SHP77 (cell line): ENCODE measurements at places on chromosomes 5 and 9.

GRCh38 chr9:95724253-95724991 is 151.1 kb upstream of the ERCC6L2 start:
- no peak for DNase-seq

DNA sequence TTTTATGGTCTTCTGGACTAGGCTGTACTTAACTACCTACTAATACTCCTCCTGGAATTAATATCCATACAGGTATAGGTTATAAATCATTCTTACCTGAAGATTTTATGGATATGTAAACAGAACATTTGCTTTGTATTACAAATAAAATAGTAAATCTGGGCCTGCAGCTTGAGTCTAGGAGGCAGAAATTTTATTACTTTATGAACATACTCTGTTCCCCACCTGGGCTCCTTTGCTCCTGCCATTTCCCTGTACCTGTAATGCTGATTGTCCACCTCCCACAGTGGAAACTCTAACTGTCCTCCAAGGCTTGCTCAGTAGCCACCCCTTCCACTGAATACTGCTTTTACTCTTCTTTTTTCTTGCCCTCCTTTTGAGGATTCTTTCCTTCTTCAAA is 108.0 kb downstream of the PAM start:
- no peak for DNase-seq

- DNase-seq, result no peak
Observed at GRCh38 chr9:110880189-110880588, 158.1 kb downstream of the LPAR1 start.

DNA sequence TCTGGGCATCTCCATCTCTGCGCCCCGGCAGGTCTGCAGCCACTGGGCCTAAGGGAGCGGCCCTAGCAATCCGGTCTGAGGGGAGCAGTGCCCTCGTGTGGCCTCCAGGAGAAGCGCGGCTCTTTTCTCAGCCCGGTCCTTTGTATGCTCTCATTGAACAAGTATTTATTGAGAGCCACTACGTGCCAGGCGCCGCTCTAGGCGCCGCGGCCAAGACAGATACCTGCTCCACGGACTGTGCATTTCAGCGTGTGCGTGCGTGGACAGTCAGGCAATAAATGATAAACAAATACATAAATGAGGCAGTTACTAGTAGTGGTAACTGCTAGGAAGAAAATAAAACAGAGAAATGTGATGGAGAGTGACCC is 2.3 kb upstream of the SLC4A9 start:
- peak; percentile 86 for DNase-seq

DNA sequence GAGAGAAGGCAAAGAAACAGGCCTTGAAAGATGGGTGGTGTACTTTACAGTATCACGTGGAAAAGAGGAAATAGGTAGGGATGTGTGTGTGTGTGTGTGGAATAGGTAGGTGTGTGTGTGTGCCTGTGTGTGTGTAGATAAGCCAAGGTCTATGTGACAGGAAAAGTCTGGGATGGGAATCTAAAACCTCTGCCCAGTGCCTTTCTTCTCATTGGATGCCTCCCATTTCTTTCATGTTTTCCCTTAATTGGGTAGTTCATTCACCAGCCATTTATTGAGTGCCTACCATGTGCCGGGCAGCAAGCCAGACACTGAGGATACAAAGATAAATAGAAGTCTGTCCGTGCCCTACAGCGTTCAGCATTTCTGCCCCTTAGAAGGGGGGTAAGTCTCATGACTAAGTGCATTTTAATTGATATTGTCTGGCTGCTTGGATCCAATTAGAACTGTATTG is 1.0 kb downstream of the URM1 start:
- peak; percentile 4 for DNase-seq

DNA sequence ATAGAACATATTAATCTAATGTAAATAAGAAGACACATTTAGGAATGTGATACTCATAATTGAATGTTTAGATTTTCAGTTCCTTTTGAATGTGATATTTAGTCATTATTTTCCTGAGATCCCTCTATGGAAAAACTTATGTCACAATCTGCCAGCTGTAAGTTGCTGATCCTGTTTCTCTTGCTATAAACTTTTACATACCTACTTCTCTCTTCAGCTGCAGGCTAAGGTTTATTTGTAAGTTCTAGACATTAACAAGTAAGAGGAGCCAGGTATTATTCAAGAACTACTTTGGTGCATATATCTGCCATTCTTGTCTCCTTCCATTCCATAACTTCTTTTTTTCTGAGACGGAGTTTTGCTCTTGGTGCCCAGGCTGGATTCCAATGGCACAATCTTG is 462.4 kb downstream of the PRR16 start:
- DNase-seq, result no peak

- DNase-seq, result no peak
Observed at GRCh38 chr9:96391021-96391765, 7.7 kb upstream of the SLC35D2 start.

GRCh38 chr9:15426019-15426418 is 3.3 kb downstream of the SNAPC3 start:
- no peak for DNase-seq

- no peak for DNase-seq
Observed at GRCh38 chr9:110919609-110920008, 118.7 kb downstream of the LPAR1 start.

DNA sequence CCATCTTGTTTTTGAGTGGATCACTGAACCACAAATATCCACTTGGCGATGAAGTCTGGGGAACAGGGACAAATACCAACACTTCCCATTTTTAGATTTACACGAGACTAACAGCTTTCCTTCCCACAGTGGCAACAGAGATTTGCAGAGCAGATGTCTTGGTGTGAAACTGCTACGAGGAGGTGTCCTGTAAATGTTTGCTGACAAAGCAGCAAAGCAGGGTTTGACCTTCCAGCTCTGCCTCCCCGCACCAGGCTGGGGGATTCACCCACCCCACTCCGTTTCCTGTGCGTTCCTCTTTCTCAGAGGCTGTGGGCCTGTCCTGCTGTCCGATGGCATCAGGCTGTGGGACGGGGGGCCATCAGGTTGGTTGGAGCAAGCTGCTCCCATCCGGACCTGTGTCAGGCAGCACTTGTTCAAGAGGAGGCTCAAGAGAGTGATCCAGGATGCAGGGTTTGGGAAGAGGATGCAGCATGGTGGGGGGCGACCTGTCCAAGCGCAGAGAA is 693 bp upstream of the RGS3 start:
- DNase-seq, result peak; percentile 13

- DNase-seq, result peak; percentile 87
Observed at GRCh38 chr5:55226027-55226933, 835 bp downstream of the MCIDAS start.

DNA sequence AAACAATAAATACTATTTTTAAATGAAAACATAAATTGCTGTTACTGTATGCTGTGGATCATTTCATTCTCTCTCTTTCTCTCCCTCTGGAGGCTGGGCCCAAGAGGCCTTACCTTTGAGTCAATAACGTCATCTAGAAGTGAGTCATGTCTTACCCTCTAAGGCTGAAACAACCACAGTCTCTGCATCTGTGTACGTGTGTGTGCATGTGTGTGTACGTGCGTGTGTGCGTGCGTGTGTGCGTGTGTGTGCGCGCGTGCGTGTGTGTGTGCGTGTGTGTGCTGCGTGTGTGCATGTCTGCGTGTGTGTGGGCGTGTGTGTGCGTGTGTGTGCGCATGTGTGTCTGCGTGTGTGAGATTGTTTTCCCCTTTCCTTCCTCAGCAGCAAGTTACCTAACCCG is 13.6 kb upstream of the IL17B start:
- no peak for DNase-seq

GRCh38 chr5:168686837-168687236 is 107.7 kb upstream of the PANK3 start:
- no peak for DNase-seq

- DNase-seq, result no peak
Observed at GRCh38 chr5:59360130-59360555, 533.4 kb downstream of the PDE4D start.

DNA sequence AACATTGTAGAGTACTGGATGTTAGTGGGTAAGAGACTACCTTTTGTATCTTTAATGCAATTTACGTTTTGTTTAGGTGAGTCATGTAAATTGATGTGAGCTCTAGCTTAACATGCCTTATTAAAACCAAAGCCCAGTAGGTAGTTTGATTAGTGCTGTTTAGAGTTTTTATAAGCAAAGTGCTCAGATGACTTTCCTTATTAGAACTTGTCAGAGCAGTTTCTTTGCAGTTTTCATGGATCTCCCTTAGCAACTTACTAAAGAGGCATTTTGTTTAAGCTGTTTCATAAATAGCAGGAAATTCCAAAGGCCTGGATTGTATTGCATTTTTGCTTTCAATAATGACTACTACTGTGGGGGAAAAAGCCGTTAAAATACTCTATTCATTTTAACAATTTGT is 14.5 kb downstream of the ZSWIM6 start:
- no peak for DNase-seq

DNA sequence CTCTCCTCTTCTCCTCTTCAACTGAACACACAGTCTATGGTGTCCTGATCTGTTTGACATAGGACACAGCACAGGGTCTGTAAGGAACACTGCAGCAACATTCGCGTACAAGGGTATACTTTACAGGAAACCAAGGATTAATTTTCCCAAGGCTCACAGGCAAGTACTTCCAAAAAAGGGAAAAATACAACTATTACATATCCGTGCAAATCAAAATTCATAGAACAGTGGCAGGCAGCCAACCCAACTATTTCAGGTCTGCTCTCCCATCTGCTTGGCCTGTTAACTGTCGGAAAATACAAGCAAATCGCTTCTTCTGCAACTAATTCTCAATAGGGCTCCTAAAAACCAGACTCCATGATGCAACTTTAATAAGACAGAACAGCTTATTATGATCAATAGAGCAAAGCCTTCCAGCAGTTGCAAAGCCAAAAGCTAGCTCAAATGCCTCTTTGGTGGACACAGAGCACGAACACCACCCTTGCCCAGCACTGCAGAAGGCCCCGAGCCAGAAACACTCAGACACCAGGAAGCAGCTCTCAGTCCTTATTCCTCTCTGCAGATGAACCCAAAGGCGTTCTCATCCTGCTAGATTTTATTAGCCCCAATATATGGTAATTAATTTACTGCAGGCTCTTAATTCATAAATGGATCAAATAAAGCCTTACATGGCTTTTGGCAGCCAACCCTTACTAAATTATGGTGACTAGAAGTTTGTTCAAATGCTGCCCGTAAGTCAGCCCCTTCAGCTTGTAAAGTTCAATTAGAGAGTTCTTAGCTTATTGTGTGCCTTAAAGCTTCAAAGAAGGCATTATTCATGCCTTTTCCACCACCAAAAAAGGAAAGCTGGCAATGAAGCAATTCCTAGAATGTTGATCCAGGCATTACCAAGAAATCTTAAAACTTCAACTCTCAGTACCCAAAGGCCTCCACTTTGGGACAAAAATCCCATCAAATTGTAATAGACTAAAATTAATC is 68.8 kb downstream of the ZNF608 start:
- DNase-seq, result peak; percentile 27

DNA sequence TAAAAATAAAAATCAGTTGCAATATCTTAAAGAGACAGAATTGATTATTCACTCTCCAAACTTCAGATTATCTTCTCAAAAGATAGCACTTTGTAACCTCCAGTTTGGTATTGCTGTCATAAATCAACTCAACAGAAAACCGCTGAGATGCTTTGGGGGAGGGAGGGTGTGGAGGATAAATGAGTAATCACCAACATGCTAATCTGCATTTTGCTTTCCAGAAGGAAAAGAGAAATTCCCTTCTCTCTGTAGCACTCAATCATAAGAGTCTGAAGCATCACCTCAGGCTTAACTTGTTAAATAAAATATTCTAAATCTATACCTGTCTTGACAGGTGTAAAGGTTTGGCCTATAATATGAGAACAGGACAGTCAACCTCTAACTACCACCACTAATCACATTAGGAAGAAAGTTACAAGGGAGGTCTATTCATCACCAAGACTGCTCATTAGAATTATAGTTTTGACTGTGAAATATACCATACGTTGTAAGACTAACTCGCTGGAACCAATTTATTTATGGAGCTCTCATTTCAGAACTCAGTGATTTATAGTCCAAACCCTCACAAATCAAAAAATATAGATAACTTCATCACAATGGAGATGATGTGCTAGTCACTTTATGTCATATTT is 89.0 kb downstream of the PIK3R1 start:
- no peak for DNase-seq

- no peak for DNase-seq
Observed at GRCh38 chr9:120569556-120569955, 10.4 kb downstream of the CDK5RAP2 start.

DNA sequence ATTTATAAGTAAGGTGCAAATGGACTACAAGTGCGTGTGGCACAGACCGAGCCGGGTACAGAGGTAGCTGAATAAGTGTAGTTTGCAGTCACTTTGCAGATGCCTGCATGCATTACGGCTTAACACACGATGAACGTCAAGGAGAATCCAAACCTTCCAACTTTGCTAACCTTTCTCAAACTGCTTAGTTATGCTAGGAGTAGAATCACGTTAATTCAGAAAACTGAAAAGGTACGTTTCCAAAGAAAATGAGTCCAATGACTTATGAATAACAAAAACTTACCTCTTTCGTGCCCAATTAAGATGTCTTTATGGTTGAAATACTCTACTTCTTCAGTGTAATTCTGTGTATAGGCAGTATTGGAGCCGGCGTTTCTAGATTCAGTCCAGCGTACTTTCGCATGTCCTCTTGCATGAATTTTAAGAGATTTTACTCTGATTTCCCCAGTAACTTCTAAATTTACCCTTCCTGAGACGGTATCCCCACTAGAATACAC is 539 bp downstream of the ARRDC3 start:
- peak; percentile 20 for DNase-seq

DNA sequence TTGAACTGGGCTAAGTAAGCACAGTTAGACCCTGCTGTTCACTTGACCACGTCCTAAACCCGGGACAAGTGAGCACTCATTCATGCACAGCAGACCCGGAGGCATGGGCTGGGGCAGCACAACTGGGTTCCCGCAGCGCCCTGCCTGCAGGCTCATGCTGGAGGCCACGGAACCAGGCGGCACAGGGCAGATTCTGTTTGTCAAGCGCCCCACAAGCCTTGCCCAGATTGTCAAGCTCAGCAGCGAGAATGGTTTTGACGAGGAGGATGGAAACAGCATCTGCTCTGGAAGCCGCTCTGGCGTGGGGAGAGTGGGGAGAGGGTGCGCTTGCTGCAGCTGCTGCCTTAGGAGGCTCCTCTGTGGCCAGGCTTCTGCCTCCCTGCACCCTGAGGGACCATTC is 32.7 kb downstream of the PRRT1B start:
- no peak for DNase-seq
